ENCODE measurements at places on chromosomes 2 and 18. TPM values are rescaled to one million over a fixed set of nuclear protein-coding genes. Genes with fewer than 3 reads are reported as not detected.

Gene LYG2
- not detected for total RNA-seq

- H3K4me3 ChIP-seq: no peak overlapping the region
- no peak overlapping the region for H3K27ac ChIP-seq
- H3K27me3 ChIP-seq: no peaks in the 10 kb centered on the region
- H3K4me1 ChIP-seq: peaks cover 9% of the 10 kb centered on the region
These were observed 79.8 kb downstream of the ACVR2A start for GRCh38 chr2:147924647-147925046.

- H3K36me3 ChIP-seq: no peaks in the 10 kb centered on the region
- H3K27me3 ChIP-seq: no peaks in the 10 kb centered on the region
- H3K4me1 ChIP-seq: no peaks in the 10 kb centered on the region
- no peak overlapping the region for H3K27ac ChIP-seq
These were observed 294.3 kb downstream of the KCNJ3 start for GRCh38 chr2:154992826-154993225.

DNA sequence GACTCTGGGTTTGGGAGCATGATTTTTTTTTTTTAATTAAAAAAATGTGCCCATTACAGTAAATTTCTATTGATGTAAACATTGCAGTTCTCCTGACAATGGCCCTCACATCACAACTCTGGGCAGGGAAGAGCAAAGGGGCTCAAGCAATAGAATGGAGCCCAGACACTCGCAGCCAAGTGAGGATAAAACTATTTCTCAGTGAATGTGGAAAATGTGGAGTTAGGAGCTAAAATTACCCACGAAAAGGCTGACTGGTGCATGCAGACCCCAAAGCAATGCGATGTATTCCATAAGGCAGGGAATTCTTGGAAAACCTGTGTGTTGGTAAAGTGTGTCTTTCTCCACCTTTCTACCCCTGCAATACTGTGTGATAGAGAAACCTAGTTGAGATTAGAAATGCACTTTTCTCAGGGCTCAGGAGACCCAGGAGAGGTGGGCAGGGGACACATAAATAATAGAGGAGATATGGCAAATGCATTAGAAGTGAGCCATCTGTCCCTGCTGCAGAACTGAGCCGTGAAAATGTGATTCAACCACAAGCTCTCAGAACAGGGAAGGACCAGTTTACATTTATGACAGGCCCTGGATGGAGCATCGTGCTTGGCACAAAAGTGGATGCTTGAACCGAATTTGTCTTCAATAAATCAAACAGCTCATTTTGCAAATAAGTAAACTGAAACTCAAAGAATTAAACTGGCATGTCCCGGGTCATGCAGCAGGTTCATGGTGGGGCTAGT is 100.1 kb downstream of the MYCN start:
- no peak for DNase-seq
- no peaks in the 10 kb centered on the region for H3K36me3 ChIP-seq
- H3K27ac ChIP-seq: no peak overlapping the region
- H3K4me3 ChIP-seq: no peak overlapping the region

Gene TRIM54
- 0.17 TPM for total RNA-seq

DNA sequence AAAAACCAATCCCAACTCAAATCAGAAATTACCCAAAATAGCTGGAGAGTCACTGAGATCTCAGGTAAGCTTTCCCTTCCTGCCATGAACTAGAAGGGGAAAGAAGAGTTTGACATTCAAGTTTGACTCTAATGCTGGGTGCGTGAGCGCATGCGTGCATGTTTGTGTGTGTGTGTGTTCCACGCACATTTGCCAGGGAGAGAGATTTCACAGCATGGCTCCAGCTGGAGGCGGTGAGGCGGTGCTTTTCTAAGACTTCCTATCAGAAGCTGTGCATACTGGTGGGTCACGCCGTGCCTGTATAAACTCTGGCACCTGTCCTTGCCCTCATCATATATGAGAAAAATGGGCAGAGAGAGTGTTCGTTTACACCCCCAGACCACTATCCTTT is 116.2 kb downstream of the MSH2 start:
- peaks cover 18% of the 10 kb centered on the region for H3K4me1 ChIP-seq
- H3K27ac ChIP-seq: no peak overlapping the region
- H3K4me3 ChIP-seq: no peak overlapping the region

Gene ASB18
- total RNA-seq: not detected

GRCh38 chr2:172079838-172080640 is 5.3 kb upstream of the DLX1 start:
- peaks cover 52% of the 10 kb centered on the region for H3K27me3 ChIP-seq
- H3K27ac ChIP-seq: no peak overlapping the region
- H3K4me1 ChIP-seq: peaks cover 30% of the 10 kb centered on the region
- DNase-seq: no peak
